ENCODE measurements at places on chromosomes 2 and 18.

GRCh38 chr2:31136732-31137131, 1.5 kb downstream of the GALNT14 start:
- no peak for DNase-seq

- no peak for DNase-seq
Measured at GRCh38 chr2:100408104-100408503, 9.4 kb downstream of the CHST10 start.

DNA sequence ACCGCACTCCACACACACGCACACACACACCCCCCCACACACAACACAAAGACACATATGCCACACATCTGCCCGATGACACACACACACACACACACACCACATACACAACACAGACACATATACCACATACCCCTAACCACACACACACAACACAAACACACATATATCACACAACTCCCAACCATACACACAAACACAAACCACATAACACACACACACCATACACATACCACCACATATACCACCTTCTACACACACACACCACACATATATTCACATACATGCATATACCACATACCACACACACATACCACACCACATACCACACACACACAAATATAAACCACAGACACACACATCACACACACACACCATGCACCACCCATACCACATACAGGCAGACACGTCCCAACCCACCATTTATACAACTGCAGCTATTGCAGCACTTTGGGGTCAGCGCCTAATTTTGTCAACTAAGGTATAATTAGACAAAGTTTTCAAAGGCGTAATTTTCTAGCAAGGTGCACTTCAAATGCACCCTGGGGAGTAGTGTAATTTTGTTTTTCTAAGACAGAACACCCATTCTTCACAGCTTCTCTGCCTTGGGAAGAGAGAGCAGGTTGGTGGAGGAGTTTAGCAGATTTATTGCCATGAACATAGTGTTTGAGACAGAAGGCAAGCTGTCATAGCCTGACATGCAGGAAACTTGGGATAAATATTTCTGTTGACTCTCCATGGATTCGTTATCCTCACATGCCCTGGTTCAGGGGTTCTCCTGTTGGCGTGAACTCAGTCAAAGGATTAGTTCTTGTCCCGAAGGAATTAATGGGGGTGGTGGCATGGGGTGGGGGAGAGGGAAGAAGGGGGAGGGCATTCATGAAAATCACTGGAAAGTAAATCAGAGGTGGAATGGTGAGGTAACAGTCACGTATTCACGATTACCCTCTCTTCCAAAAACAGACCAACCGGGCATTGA, 416.1 kb downstream of the LPIN1 start:
- DNase-seq = no peak

DNA sequence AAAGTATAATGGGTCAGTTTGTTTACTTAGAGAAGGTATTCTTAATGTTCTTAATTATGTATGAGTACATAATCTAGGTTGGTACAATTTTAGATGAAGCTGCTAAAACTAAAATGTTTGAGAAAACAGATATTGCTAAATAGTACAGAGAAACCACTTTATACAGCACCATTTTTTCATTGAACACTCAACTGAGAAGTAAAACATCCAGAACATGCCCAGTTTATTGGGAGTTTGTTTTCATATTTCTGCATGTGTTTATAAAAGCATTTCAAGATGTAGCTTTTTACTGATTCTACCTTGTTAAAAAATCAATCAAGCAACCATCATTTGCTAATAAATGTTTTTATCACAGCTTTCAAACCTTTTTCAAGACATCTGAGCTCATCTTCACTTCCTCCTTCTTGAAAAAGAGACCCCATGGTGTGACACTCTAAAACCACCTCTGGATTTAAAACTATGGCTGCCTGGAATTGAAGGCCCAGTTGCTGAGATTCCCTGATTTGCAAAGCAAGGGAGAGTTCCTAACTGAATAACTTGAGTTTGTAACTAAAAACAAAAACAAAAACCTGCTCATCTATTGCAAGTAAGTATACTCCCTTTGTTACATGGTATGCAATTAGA, 585.9 kb downstream of the ZEB2 start:
- no peak for DNase-seq

- DNase-seq = peak; percentile 78
Measured at GRCh38 chr2:85266146-85267041, 61.4 kb downstream of the TGOLN2 start.

DNA sequence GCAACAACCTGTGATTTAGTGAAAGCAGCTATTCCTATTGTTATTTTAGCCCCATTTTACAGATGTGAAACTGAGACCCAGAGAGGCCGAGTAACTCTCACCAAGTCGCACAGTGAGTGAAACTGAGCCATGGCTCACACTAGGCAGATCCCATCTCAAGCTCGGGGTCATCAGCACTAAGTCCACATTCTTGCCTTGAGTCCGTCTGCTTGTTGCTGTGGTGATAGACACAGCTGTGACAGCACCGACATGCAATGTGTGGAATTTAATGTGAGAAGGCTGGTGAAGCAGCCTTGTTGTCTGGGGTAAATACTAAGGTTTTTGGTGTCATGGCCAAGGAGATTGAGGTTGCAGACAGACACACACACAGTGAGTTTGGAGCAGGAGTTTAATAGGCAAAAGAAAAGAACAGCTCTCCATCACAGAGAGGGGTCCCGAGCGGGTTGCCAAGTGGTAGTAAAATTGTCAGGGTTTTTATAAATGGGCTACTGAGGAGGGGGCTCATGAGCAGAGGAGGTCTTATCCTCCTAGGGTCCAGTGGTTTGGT, 40.2 kb upstream of the GMCL1 start:
- DNase-seq = no peak

DNA sequence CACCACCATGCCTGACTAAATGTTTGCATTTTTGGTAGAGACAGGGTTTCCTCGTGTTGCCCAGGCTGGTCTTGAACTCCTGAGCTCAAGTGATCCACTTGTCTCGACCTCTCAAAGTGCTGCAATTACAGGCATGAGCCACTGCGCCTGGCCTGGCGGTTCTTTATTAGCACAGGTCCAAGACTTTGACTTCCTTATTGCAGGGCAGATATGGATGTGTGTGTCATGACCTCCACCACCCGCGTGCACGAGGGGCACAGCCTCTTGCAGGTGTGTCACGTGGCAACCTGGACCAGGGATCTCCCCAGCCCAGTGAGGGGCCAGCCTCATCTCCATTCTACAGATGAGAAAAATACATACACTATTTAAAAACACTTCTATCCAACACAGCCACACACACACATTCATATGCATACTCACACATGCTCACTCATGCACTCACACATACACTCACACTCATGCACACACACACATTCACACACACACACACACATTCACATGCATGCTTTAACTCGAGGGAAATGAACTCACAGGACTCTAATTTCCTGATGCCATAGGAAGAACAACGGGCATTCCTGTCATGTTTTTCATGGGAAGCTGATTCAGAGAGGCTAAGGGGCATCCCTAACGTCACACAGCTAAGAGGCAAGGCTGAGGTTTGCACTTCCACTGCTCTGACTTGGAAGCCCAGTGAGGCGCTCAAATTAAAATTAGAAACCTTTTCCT, 38.8 kb downstream of the RRM2 start:
- no peak for DNase-seq

DNA sequence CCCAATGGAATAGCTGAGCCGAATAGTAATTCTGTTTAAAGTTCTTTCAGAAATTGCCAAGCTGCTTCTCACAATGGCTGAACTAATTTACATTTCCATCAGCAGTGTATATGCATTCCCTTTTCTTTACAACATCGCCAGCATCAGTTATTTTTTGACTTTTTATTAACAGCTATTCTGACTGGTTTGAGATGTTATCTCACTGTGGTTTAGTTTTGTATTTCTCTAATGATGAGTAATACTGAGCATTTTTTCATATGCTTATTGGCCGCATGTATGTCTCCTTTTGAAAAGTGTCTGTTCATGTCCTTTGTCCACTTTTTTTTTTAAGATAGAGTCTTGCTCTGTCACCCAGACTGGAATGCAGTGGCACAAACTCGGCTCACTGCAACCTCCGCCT, 100.7 kb downstream of the C2orf74 start:
- no peak for DNase-seq

- no peak for DNase-seq
Measured at GRCh38 chr2:219766658-219767057, 139.2 kb downstream of the SLC4A3 start.

- no peak for DNase-seq
Measured at GRCh38 chr18:9958861-9959399, 45.1 kb downstream of the VAPA start.

- no peak for DNase-seq
Measured at GRCh38 chr2:45802499-45803138, 151.1 kb downstream of the PRKCE start.

- DNase-seq = no peak
Measured at GRCh38 chr2:231425811-231426703, 30.5 kb downstream of the B3GNT7 start.

DNA sequence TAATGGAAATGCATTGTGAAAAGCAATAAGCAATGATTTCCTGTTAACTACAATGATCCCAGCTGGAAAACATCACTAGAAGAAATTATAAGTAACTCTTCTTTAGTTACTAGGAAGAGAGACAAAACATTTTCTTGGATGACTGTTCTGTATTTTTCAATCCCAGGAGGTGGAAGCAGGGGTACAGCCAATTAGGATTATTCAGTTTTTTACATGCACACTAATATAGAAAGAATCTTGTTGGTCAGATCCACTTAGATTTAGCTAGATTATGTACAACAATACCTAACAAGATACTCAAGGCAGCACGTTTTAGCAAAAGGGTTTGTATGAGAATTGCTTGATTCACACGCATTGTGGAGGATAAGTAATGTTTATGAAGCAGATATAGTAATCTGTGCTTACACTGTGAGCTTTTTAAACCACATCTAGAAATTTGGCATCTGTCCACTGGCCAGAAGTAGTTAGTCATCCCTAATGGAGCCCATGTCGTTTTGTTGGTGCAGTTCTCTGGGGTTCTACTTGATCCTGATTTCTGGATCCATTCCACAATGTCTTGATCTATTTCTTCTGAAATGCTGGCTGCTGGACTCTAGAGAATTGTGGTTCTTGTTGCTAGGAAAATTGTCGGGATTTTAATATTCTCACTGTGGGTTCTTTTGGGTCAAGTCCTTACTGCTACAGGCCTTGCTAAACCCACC, 199.7 kb downstream of the ADCYAP1 start:
- DNase-seq = no peak

GRCh38 chr2:9201185-9201891, 5.3 kb upstream of the ASAP2 start:
- DNase-seq = no peak

DNA sequence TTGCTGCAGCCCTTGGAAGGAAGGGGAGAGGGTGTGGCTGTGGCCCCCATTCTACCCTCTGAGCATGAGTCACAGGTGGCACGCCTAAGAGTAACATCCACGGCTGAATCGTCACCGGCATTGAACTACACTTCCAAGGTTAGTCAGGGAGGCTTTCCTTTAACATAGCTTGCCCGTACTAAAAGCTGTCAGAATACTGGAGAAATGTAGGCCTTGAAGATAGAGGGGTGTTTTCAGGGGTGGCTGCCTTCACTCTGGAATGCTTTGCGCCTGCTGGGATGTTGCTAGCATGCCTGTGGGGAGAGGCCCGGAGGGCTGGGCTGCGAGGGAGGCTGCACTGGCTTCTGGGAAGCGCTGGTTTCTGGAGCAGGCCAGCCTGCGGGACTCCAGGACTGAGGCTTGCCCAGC, 333.7 kb downstream of the AGAP1 start:
- no peak for DNase-seq

DNA sequence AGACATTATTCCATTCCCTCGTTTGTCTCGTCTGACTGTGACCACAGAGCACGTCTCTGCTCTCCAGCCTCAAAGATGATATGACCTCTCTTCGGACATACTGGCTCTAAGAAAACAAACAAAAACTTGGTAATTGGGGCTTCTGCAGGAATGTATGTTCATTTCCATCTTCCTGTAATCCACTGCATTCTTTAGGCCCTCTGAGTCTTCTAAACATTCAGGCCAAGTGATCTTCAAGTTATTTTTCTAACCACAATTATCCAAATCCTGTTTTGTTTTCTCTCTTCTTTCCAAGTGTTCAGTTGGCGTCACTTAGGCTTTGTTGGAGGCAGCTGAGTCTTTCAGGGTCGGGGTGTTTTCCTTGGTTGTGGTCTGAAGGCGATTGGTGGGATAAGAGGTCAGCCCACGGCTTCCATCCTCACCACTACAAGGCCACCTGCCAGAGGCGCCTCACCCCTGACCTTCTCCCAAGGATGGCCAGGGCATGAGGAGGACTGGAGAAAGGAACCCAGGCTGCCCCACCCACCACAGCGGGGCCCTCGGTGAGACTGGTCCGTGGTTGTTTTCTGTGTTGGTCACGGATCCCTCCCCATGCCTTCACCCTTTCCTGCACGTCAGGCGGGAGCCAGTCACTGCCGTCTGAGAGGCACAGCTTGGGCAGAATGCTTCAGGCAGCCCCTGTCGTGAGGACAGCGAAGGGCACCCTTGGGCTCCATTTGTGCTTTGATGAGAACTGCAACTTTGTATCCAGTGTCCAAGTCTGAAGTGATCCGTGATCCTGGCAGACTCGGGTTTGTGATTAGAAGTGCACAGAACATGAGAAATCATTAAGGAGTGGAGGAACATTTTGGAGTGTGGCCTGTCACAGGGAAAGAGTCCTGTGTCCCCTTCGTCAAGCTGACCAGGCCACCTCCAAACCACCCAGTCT, 88.6 kb upstream of the FHL2 start:
- DNase-seq = no peak

GRCh38 chr2:200765995-200766660, 45.6 kb upstream of the BZW1 start:
- no peak for DNase-seq

GRCh38 chr2:42360493-42360889, 526 bp downstream of the COX7A2L start:
- DNase-seq = no peak

DNA sequence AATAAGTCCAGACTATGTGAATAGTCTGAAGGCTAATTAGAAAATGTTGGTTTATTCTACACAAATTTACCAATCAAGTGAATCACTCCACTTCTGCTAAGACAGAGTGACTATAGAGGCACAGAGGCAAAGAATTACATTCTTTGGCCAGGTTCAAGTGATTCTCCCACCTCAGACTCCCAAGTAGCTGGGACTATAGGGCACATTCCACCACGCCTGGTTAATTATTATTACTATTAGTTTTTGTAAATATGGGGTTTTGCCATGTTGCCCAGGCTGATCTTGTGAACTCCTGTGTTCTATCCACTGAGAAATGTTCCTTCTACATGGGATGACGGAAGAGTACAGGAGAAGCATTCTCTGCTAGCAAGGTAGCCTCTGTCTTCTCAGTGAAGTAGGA, 37.6 kb upstream of the PSME4 start:
- DNase-seq = no peak

GRCh38 chr2:161910200-161910599, 163.8 kb downstream of the DPP4 start:
- DNase-seq = no peak

GRCh38 chr2:168192839-168193616, 54.4 kb downstream of the STK39 start:
- peak; percentile 7 for DNase-seq

GRCh38 chr2:178069551-178069950, 3.0 kb downstream of the PDE11A start:
- DNase-seq = no peak

Measured in inflammatory macrophage treated with lipopolysaccharide for 4 hours (primary cell).